ENCODE measurements at places on chromosomes 12 and 14.

DNA sequence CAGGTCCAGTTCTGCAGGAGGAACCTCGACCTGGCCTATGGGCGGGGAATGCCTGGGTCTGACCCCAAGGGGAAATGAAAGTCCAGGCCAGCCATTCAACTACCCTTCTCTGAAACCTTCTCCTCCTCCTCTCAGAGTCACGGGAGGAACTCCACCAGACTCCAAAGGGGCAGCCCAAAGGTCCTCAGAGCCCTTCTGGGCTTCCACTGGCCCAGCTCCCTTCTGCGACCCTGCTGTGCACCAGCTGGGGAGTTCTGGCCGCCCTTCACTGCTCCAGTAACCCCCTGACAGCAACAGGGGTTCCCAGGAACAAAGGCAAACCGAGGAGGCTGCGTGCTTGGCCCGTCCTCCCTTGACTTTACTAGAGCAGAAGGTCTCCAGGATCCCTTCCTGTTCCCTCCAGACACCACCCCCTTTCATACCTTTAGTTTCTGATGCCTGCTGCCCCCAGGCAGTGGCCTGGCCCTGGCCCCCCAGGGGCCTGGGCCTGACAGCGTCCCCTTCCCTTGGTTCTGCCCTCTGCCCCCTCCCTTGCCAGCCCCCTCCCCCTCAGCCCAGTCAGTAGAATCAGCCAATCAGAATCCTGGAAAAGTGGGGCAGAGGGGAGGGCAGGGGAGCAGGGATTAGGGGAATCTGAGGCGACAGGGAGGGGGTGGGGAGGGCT, 850 bp upstream of the ZNF385A start:
- DNase-seq, result no peak

GRCh38 chr12:108881953-108882352, 2.1 kb downstream of the DAO start:
- DNase-seq, result no peak

- no peak for DNase-seq
Observed at GRCh38 chr12:19799895-19800602, 360.8 kb downstream of the AEBP2 start.

GRCh38 chr12:84016956-84017355, 895.6 kb downstream of the SLC6A15 start:
- no peak for DNase-seq

- no peak for DNase-seq
Observed at GRCh38 chr12:44021471-44021971, 185.6 kb downstream of the TMEM117 start.

DNA sequence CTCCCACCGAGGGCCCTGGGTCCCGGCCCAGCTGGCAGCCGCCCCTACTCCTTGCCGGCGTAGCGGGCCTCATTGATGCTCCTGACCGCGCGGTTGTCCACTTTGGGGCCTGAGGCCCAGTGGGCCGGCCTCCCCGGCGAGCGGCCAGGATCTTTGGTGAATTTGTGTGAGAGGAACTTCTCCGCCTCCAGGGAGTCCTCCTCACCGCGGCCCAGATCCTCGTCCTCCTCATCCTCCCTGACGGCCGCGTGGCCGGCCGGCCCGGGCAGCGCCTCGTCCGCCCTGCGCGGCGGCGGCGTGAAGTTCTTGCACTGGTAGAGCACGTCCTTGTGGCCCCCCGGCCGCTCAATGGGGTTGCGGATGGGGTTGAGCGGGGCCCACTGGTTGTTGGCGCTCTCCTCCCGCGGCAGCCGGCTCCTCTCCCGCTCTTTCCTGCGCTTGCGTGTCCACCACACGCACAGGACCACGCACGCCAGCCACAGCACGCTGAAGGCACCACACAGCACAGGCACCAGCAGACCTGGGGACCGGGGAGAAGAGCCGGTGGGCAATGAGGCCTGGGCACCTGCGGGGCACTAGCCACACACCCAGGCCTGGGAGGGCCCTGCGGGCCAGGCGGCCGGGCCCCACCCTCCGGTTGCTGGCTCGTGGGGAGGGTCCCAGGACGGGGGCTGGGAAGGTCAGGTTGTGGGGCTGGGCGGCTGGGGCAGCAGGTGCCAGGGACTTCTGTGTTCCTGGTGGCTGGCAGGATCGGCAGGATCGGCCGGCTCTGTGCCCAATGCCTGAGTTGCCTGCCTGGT, 25.7 kb downstream of the JAG2 start:
- DNase-seq, result no peak

- DNase-seq, result no peak
Observed at GRCh38 chr14:100717386-100717785, 9.3 kb upstream of the DLK1 start.

GRCh38 chr14:104938436-104938835, 13.8 kb downstream of the PLD4 start:
- DNase-seq, result no peak

DNA sequence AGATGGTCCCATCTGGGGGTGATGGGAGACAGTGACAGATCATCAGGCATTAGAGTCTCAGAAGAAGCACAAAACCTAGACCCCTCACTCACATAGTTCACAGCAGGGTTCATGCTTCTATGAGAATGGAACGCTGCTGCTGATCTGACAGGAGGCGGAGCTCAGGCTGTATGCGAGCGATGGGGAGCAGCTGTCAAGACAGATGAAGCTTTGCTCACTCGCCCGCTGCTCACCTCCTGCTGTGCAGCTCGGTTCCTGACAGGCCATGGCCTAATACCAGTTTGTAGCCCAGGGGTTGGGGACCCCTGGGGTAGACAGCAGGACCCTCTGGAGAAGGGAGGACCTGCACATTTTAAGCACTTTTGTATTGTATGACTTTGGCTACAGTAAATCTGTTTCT, 111.2 kb downstream of the LGMN start:
- DNase-seq, result no peak

GRCh38 chr14:47223656-47224055, 451.7 kb downstream of the MDGA2 start:
- no peak for DNase-seq

GRCh38 chr12:22858849-22859570, 234.0 kb downstream of the ETNK1 start:
- DNase-seq, result no peak

GRCh38 chr14:104385111-104385510, 194.5 kb upstream of the C14orf180 start:
- no peak for DNase-seq

DNA sequence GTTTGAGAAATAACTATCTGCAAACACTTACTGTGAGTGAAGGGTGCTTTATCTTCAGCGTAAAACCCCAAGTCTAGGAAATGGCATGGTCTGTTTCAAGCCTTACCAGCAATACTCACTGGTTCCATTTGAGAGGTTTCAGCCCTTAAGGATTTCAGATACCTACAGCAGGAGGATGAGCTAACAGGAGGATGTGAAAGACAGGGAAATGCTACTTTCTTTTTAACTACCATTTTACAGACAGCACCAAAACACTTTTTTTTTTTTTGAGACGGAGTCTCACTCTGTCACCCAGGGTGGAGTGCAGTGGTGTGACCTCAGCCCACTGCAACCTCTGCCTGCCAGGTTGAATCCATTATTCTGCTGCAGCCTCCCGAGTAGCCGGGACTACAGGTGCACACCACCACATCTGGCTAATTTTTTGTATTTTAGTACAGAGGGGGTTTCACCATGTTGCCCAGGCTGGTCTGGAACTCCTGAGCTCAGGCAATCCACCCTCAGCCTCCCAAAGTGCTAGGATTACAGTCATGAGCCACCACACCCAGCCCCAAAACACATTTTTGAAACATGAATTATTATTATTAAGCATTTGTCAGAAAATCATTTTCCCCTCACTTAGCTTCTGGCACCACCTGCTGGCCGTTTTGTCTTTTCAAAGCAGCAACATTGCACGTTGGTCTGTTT, 4.6 kb downstream of the MTRFR start:
- DNase-seq, result peak; percentile 63

GRCh38 chr12:39277416-39277815, 165.5 kb downstream of the KIF21A start:
- DNase-seq, result no peak

DNA sequence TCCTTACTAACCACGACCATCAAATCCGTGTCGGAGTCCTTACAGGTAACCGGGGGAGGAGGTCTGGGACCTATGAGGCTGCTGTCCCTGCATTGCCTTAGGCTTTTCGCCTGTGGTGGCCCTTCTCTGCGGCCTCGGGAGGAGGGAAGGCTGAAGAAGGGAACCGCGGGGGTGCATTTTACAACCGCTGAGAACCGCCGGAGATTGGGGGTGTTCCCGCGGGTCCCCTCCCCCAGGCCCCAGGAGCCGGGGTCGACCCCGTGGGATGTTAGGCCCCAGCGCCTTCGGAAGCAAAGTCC, 549 bp downstream of the GPHN start:
- DNase-seq, result no peak

DNA sequence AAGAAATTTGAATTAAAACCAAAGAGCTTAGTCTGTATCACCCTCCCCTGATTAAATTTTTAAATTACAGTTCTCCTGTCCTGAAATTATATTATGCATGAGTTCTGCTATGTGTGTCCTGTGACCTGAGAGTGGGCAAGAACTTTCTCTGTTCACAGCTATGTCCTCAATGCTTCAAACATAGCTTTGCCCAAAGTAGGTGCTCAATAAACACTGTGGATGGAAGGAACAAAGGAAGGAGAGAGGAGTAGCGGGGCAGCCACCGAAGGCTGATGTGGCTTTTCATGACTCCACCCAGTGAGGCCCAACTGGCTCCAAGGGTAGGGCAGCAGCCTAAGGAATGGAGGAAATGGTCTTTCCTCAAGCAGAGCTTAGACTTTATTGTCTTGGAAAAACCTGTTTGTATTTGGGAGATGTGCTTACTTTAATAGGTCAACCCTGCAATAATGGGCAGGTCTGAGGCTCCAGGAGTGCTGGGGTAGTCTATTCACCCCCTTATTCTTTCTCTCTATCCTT, 7.6 kb upstream of the MARK3 start:
- no peak for DNase-seq

DNA sequence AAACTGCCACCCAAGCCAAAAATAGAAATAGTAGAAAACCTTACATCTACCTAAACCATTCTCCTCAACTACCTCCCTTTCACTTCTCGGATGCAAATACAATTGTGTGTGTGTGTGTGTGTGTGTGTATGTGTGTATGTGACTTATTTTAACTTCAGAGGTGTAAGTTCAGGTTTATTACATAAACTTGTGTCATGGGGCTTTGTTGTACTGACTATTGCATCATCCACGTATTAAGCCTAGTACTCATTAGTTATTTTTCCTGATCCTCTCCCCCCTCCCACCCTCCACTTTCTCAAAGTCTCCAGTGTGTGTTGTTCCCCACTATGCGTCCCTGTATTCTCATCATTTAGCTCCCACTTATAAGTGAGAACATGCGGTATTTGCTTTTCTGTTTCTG, 592.5 kb upstream of the ATP2B1 start:
- DNase-seq, result no peak

All from Caco-2 (cell line).